Amygdala (tissue), 56 donors: ENCODE measurements at places on chromosomes 5 and 9.

- DNase-seq = no peak
These were observed 12.5 kb downstream of the STC2 start for GRCh38 chr5:173315495-173316338.

DNA sequence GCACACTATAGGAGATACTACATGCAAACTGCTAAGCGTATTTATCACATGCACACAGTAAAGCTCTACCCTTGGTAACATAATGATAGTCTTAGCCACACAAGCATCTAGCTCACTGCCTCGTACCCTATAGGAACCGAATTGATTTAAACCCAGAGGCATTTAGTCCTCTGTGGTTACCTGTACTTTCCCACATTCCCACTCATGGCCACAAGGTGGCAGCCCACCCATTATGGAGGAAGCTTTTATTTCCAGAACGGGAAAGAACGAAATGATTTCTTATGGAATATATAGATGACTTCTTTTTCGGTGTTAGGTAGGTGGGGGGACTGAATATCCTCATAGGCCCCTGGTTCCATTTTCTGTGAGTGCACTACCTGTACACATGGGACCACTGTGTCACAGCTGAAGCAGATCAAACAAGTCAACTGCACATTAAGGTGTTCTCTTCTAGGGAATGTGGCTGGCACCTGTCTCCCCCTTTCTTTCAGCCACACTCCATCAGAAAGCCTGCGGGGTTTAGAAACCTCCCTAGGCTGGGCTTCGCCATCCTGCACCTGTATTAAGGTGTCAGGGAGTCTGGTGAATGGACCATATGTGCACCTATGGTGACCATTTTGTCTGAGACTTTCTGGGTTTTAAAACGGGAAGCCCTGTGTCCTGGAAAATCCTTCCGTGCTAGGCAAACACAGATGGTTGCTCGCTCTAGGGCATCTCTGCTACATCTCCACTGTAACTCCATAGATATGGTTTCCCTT, 313.2 kb downstream of the SLIT3 start:
- DNase-seq = peak; percentile 31

DNA sequence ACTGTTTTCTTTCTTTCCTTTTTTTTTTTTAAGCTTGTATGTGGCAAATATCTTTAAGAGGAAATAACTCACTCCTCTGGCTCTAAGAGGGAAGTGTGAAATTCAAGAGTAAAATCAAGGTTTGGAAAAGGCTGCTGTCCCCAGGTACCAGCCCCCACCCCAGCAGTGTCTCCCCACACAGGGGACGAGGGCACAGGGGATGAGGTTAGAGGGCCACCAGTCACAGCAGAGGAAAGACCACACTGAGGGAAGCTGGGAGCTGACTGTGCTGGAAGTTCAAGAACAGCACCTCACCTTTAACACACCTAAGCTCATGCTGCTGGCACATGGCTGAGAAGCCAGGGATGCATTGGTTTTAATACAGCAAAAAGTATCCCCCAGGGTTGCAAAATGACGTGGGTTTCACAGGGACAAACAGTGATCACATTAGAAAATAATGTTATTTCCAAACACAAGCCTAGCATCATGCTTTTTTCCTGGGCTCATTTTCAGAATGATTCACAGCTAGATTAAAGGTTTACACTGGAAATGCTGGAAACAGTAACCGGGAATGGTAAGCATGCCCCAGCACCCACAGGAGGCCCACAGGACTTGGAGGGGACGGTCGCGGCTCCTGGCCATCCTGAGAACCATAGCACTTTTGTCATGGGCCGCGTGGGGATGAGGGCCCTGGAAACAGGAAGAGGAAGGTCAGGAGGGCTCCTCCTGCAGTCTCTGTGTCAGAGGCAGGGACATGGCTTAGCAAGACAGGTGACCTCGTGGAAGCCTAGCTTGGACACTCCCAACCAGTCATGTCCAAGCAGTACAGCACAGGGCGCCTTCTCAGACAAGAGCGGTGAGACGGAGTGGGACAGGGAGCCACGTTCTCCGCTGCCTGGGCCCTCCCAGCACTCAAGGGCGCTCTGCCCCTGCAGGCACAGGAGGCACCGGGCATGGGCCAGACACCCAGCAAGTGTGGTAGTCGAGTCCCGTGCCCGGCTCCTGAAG, 6.9 kb downstream of the LPCAT1 start:
- DNase-seq = no peak

DNA sequence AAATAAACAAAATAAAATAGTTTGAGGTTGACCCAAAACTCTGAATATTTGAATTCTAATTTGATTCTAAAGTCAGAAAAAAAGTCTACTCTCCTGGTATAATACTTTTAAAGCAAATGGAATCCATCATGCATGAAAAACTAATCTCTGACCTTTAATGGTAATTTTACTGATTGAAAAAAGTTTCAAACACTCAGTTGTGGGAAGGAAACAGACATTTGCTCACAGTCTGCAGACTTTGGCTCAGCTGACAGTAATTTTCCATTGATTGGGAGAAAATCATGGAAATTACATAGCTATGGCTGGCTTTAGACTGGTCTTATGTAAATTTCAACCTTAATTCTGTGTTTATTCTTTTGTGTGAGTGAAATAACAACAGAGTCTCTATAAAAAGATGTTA, 574.3 kb downstream of the PDE4D start:
- no peak for DNase-seq

GRCh38 chr5:103210952-103211351, 47.6 kb upstream of the MACIR start:
- DNase-seq = no peak

- DNase-seq = no peak
These were observed 92.6 kb downstream of the OR2K2 start for GRCh38 chr9:111237447-111237846.

DNA sequence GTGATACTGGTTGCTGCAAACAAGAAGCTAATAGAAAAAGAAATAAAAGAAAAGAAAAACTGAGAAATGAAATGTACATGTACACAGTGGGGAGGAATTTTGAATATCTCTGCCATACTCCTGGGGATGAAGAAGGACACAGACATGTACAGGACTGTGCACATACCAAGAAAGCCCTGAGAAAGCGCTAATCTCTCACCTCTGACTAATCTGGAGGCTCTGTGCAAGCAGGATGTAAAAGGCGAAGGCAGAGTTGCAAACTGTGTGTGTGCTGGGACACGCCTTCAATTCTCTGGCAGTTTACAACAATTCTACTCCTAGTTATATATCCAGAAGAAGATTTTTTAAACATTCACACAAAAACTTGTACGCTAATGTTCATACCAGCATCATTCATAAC, 211.4 kb downstream of the KIAA0825 start:
- DNase-seq = no peak

DNA sequence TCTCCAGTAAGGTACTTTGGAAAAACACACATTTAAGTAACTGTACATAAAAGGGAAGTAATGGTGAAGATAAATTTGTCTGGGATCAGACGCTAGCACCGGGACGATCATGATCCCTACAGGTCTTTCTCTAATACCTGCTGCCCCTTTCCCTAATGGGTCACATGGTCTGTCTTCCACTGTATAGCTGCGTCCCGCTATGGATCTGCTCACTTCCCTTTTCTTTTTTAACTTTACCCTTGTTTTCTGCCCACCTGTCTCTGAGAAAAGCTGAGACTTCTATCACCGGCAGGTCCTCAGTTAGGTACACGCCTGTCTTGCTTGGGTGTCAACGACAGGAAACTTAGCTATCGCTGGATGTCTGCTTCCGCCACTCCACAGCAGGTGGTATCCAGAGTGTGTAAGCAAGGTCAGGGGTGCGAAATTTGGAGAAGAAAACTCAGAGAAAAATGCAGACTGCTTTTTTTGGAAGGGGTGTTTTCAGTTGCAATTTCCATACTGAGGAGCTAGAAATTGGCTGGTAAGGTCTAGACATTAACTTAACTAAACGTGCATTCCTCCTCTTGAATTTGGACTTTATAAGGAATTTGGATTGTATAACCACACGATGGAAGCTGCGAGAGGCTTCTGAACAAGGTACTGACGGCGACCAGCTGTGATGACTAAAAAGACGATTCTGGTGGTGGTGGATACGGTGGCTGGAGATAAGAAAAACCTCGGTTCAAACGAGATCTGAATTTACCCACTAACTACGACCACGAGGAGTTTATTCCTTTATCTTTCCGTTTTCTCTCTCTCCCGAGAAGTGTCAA, 1.1 kb upstream of the ICE1 start:
- DNase-seq = no peak

- DNase-seq = no peak
These were observed 10.9 kb downstream of the MAMDC2 start for GRCh38 chr9:70054521-70054920.

DNA sequence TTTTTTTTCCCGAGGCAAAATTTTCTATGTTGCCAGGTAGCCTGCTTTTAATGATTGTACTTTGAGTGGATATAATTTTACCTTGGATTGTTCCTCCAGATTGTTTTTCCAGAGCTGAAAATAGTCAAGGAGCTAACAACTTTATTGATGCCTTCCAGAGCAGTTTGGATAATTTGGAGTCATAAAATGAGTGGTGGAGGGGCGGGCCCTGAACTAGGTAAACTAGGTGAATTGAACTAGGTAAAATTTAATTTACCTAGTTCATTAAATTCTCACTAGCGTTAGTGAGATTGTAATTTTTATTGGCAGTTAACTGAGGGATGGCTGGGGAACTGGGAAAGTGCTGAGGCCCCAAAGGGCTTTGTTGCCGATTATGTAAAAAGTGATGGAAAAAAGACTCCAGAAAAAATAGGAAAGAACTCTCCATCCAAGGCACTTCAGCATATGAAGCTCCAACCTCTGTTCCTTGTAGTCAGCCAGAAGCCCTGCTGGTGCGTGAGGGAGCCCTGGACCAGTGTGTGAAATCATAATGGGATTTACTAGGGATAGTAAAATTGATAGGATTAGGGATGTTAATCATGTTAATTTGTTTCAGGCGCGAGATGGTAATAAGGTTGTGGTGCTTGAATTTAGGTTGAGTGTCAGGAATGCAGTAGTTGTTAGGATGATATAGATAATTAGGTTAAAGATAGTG, 1.7 kb downstream of the DNAJC25 start:
- DNase-seq = no peak

GRCh38 chr5:67283275-67283987, 86.8 kb upstream of the CD180 start:
- DNase-seq = peak; percentile 34

- DNase-seq = no peak
These were observed 312.3 kb downstream of the ENC1 start for GRCh38 chr5:74328221-74328630.

- DNase-seq = no peak
These were observed 220.8 kb downstream of the PRR16 start for GRCh38 chr5:120684749-120685415.

GRCh38 chr9:23117616-23118015, 671.0 kb downstream of the DMRTA1 start:
- no peak for DNase-seq

- DNase-seq = no peak
These were observed 831 bp downstream of the IGFBPL1 start for GRCh38 chr9:38423273-38423972.

DNA sequence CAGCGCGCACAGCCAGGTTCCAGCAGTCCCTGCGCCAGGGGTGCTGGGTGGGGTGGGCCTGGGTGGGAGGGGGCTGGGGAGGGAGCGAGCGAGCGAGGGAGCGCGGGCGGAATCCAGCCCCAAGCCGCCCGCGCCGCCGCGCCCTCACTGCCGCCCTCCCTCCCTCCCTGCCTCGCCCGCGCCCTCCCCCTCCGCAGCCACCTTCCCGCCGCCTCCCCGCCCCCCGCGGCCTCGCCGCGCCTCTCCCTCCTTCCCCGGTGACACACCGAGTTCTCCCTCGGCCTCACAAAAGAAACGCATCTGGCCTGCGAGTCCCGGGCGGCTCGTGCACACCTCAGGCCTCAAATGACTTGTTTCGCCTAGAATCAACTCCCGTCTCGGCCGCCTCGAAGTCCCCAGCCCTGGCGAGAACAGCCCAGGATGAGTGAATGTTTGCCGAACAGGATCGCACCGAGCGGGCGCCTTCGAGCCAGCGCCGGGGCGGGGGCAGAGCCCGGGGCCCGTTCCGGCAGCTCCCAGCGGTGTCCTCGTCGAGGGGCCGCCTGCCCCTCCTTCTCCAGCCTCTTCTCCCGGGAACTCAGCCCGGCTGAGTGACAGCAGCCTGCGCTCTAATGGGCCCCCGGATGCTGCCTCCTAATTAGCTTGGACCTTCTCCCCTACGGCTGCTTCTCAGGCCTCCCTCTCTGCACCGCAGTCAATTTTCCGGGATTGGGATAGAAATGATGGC, 371 bp upstream of the PITX1 start:
- no peak for DNase-seq

- no peak for DNase-seq
These were observed 279.3 kb downstream of the YTHDC2 start for GRCh38 chr5:113792806-113793205.

DNA sequence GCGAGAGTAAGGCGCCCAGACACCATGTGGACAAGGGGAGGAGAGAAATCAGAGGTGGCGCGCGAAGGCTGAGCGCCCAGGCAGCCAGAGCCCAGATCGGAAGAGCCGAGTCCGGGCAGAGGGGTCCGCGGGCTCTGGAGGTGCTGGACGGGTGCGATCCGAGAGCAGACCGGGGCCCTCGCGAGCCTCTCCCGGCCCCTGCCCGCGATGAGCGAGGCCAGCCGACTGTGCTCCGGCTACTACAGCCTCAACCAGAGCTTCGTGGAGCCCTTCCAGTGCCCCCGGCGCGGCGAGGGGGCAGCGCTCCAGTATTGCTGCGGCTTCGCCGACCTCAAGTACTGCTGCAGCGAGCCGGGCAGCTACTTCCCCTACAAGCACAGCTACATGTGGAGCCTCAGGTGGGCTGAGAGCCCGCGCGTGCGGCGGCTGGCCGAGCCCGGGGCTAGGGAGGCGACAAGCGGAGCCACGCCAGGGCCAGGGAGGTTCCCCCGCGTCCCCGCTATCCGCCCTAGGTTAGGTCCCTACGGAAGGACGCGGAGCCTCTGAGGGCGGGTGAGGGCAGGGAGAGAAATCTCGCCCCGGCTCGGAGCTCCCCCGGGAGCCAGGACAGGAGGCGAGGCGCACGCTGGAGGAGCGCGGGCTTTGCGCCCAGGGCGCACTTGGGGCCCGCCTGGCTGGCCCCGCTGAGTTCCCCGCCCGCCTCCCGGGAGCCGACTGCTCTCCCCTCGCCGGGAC, at the start of gene SHISAL2B:
Gene SHISAL2B (plus strand): TSS at position 87 of the 735 bp plus-strand sequence. CDS start 121 bp downstream, at position 208.
- no peak for DNase-seq

DNA sequence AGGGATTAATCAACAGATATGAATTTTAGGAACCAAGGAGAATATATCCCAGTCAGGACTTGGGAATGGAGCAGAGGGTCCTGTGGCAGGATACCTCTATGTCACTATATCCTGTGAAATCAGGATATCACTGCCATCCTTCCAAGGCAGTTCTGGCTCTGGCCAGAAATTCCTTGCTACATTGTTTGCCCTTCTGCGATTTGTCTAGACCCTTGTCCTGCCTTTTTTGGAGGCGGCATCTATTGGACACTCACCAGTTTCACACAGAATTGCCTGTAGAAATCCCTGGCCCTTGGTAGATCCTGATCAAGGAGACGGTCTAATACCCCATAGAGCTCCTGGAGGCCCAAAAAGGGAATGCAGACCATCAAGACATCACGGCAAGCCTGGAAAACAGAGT, 71.2 kb downstream of the MROH2B start:
- no peak for DNase-seq

GRCh38 chr9:93332317-93332716, 119.2 kb upstream of the FAM120A start:
- no peak for DNase-seq

GRCh38 chr5:98604721-98605425, 168.6 kb upstream of the RGMB start:
- DNase-seq = no peak

GRCh38 chr9:116717150-116717549, 30.0 kb downstream of the TRIM32 start:
- DNase-seq = no peak
